IPS DF 6.9 (cell line): ENCODE measurements at places on chromosomes 13 and 19.

DNA sequence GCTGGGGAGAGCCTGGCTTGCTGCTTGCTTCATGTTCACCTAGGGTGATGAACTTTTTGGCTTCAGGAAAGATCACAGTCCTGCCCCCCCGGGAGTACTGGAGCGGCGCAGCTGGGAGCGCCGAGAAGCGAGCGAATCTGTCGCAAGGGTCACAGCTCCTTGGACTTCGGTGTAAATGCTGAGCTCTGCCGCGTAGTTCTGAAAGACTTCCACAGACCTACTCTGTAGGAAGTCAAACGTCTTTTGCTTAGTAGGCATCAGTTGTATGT lies 2.7 kb downstream of the ING1 start:
- no peak for DNase-seq

GRCh38 chr13:29702912-29703351 lies 107.4 kb upstream of the SLC7A1 start:
- no peak for DNase-seq

DNA sequence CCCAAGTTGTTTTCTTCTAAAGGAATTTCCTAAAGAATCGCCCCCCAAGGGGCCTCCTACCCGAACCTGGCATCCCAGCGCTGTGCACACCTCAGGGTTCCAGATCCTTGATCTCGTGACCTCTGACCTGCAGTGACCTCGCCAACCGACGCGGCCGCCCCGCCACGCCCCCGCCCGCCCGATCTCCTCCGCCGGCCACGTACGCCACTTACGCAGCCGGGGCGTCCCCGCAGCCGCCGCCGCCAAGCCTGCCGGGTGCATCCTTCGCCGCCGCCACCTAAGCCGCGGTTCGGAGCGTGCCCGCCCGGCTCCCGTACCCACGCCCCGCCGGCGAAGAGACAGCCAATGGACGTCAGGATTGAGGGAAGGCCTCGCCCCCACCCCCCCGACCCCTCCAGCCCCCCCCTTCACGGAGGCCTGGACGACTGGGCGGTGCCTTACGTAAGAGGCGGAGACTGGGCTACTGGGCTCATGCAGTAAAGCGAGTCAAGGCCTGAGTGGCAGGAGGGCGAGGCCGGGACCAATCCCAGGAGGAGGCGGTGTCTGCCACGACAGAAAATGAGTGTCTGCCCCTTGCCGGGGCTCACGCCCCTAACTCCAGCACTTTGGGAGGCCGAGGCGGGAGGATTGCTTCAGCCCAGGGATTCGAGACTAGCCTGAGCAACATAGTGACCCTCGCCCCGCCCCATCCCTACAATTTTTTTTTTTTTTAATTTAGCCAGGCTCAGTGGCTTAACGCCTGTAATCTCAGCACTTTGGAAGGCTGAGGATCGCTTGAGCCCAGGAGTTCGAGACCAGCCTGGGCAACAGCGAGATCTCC lies at the start of gene YIF1B:
Gene YIF1B, minus strand, starts transcription at position 291 of the 820 bp plus-strand sequence. Its CDS starts 30 bp downstream, at position 261.
- no peak for DNase-seq

DNA sequence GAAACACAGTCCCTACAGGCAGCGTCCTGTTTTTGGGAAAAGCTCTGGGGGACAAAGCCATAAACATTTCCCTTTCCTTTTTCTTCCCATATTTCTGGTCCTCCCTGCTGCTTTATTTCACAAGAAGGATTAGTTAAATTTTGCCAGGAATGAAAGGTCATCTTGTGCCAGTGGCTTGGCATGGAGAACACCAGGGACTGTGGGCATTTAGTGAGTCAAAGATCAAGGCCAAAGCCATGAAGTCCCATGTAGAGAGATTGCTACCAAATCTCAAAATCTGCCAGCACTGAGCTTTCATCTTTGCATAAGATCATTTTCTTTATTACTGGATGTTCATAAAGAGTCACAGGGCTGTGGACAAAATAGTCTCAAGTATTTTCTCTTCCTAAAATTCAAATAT lies 29.1 kb upstream of the SLC46A3 start:
- DNase-seq, result no peak
